ENCODE measurements at places on chromosomes 2 and 18.

- DNase-seq, result no peak
Observed at GRCh38 chr18:47141289-47141688, 9.0 kb downstream of the HDHD2 start.

GRCh38 chr18:2891526-2892431, 45.0 kb downstream of the EMILIN2 start:
- no peak for DNase-seq

- DNase-seq, result no peak
Observed at GRCh38 chr2:62489162-62489561, 16.8 kb downstream of the TMEM17 start.

GRCh38 chr2:167966937-167967913, 280.2 kb downstream of the STK39 start:
- no peak for DNase-seq

GRCh38 chr18:45458033-45458432, 157.2 kb upstream of the SLC14A2 start:
- DNase-seq, result no peak

DNA sequence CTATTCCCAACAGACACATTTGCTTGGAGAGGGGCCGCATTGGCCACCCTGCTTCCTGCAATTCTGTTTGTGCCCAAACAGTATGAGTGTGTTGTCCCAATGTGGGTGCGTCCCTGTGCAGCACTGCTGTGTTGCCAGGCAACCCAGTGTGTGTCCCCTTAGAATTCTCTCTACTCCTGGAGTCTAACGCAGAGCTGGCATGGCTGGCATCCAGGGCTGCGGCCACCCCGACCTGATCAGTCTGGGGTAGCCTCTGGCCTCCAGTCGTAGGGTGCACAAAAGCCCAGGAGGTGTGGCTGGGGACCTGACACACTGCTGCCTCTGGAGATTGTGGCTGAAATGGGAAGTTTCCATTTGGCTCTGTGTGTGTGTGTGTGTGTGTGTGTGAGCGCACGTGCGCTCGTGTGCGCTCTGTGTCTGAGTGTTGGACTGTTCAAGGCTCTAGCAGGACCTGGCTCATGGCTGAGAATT, 48.0 kb downstream of the TEX44 start:
- no peak for DNase-seq

- DNase-seq, result no peak
Observed at GRCh38 chr18:32550963-32551362, 80.3 kb upstream of the GAREM1 start.

GRCh38 chr2:64406407-64406774, 47.6 kb upstream of the LGALSL start:
- DNase-seq, result no peak

- no peak for DNase-seq
Observed at GRCh38 chr2:15049096-15049993, 416.8 kb downstream of the LRATD1 start.

GRCh38 chr2:128651000-128651399, 332.3 kb upstream of the HS6ST1 start:
- DNase-seq, result no peak

DNA sequence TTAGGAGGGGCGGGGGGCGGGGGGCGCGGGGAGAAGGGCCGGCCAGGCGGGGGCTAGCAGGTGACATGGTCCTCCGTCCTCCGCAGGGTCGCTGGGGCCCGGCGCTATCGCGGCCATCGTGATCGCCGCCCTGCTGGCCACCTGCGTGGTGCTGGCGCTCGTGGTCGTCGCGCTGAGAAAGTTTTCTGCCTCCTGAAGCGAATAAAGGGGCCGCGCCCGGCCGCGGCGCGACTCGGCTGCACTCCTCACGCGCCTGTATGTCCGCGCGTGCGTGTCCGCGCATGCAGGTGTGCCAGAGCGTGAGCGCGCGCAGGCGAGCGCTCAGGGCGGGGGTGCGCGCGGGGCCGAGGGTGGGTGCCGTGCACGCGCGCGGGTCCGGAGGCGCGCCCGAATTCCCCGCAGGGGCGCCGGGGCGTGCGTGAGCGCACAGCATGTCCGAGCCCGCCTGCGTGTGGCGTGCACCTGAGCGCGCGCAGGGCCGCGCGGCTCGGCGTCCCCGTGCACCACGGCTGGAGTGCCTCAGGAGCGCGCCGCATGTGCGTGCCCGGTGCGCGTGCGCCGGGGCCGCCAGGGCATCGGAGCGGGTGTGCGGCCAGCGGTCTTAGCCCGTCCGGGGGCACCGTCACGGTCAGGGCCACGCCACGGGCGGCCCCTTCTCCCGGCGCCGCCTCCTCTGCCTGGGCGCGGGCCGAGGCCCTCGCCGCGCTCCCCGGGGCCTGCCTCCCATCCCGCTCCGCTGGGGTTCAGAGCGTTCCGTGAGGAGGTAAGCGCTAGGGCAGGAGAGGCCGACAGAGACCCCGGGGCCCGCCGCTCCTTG, 6.3 kb downstream of the SNORC start:
- peak; percentile 36 for DNase-seq

- DNase-seq, result no peak
Observed at GRCh38 chr2:185522472-185522871, 216.1 kb upstream of the FSIP2 start.

DNA sequence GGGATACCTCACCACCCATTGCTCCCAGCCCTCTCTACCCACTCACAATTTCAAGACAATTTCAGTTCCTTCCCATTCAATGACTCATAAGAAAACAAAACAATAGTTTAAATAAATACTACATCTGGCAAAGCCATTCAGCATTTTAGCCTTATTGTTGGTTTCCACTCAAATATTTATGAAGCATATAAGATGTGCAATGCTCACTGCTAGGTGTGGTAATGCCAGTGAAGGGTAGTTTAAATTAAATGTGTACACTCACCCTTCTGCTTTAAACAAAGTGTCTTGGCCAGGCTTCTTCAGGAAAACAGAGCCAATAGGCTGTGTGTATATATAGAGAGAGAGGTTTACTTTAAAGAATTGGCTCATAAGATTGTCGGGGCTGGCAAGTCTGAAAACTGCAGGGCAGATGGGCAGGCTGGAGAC, 37.0 kb downstream of the INO80C start:
- DNase-seq, result no peak

DNA sequence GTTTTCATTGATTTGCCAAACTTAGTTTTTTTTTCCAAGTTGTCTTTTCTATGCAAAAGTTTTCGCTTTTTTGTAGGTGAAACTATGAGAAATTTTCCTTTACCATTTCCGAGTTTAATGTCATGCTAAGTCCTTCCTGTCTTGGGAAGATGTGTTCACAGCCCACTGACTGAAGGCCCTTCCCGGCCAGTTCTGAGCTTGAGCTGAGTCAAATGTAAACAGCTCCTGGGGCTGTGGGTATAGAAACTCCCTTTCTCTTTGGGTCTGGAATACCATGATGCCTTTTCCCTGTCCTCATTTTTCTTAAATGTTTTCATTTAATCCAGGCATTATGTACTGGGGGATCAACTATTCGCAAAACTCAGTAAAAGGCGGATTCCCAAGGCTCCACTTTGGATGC, 69.8 kb upstream of the IL1R1 start:
- no peak for DNase-seq

GRCh38 chr2:37893327-37893726, 31.8 kb upstream of the RMDN2 start:
- DNase-seq, result no peak

DNA sequence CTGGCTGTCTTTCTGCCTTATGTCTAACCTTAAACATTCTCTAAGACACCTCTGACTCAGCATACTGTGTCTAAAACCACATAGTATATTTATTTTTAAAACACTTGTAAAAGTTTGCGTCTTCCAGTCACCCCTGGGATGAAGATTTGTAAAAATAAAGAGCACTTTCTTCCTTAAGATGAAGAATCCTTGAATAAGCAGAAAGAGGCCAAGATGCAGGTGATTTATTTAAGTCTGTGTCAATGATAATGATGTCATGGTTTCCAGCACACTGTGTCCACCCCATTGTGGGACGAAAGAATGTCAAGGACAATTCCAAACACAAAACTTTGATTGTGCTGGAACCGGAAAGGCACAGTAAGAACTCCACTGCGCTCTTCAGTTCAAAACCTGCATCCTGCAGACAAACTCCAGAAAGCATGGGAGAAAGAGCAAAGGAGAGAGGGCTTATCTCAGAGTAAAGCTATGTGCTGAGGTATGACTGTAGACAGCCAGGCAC, 92.9 kb downstream of the ZEB2 start:
- DNase-seq, result no peak

- no peak for DNase-seq
Observed at GRCh38 chr2:240453461-240454105, 18.1 kb downstream of the GPC1 start.

GRCh38 chr2:75574106-75574505, 13.4 kb upstream of the EVA1A start:
- no peak for DNase-seq
